NCI-H524 (cell line): ENCODE measurements at places on chromosomes 16 and 17.

- DNase-seq = no peak
Measured at GRCh38 chr16:12801511-12802042, 2.1 kb downstream of the CPPED1 start.

DNA sequence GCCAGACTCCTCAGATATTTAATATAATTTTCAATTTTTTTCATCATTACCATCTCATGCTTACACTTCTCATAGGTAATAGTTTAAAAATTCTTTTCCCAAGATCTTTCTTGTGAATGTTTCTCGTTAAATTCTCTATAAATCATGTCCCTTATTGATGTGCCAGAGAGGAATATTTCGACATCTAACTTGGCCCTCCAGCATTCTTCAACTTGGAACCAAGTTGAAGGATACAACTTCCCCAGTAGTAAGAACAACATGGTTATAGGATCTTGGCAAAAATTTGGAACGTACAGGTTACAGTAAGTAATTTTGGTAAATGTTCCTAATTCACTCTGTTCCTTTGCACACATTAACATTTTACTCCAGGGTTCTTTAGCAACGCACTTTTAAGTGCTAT is 731.8 kb downstream of the CDH11 start:
- DNase-seq = no peak

DNA sequence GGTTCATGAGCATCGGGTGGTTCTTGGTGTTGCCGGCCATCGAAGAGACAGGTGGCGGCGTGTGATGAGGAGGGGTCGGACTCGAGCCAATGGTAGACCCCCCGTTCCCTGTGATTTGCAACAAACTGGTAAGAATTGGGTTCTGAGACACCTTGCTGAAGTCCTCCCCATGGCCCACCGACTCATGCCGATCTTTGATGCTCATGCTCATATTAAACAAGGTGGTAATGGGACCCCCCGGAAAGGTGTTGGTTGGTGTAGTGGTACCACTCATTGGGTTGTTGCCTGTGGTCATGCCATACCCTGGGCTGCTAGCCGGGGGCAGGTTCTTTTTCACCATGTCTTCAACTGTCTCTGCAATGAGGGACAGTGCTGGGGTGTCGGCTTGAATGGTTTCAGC is 8.9 kb upstream of the FBXL20 start:
- DNase-seq = no peak

- DNase-seq = no peak
Measured at GRCh38 chr17:39194089-39194984, 3.1 kb downstream of the CACNB1 start.

GRCh38 chr16:77014441-77014840 is 176.5 kb upstream of the MON1B start:
- no peak for DNase-seq

- DNase-seq = no peak
Measured at GRCh38 chr17:7972131-7972785, 30.2 kb upstream of the GUCY2D start.

- no peak for DNase-seq
Measured at GRCh38 chr17:59671386-59671785, 35.8 kb downstream of the PTRH2 start.

- no peak for DNase-seq
Measured at GRCh38 chr17:44832805-44833204, 2.7 kb upstream of the GJC1 start.

GRCh38 chr17:6686026-6686425 is 27.1 kb downstream of the SLC13A5 start:
- no peak for DNase-seq

DNA sequence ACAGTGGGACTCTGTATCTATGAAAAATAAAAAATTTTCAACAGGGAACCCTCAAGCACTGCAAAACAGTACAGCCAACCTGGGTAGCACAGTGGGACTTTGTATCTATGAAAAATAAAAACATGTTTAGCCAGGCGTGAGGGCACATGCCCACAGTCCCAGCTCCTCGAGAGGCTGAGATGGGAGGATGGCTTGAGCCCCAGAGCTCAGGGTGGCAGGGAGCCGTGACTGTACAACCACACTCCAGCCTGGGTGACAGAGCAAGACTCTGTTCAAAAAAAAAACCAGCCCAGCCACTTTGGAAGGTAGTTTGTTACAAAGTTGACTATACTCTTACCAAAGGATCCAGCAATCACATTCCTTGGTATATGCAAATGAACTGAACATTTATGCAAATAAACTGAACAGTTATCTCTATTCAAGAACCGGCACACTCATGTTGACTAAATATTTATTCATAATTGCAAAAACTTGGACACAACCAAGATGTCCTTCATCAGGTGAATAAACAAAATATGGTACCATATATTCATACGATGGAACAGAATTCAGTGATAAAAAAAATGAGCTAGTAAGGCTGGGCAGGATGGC is 5.2 kb downstream of the RPH3AL start:
- no peak for DNase-seq

DNA sequence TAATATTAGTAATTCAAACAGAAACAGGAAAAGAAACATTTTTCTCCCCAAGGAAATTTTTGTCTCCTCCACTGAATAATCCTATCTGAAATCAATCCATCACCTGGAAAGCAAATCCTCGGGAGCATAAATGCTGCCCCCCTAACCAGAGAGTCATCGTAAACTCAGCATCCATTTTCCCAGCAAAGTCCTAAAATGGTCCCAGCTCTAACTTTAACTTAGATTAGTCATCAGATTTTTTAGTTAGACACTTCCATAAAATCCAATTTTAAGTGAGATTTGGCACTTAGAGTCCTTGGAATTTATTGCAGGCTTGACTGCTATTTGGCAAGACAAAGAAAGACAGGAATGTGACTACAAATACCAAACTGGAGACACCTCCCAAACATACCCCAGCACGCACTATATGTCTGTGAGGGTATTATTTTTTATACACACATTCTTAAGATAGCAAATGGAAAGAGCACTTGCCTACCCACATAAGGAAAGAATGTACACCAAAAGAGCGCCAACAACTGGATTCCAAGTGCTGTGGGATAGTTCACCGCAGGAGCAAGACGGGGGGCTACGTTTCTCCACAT is 15.4 kb downstream of the SCO1 start:
- no peak for DNase-seq

- DNase-seq = no peak
Measured at GRCh38 chr16:49443576-49443975, 70.0 kb downstream of the C16orf78 start.

DNA sequence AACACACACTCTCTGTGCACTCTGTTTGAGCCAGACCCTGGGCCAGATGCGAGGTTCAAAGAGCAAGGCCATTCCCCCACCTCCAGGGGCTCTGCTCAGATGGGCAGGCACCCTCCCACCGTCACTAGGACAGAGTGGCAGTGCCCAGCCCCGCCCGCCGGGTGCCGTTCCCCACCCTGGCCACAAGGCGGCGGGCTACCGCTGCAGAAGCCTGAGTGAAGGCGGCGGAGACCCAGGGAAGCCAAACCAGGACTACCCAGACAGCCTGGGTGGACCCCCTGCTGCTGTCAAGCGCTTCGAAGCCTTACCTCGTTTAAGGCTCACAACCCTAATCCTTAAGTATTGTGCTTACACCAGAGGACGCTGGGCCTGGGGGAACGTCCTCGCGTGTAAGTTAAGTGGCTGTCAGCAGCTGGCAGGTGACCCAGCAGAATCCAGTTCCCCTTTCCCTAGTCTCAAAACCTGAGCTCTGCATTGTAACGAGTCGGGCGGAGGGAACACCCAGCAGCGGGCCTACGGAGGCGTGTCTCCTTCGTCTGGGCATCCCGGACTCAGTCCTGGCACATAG is 4.5 kb downstream of the ARHGAP27 start:
- DNase-seq = peak; percentile 99

DNA sequence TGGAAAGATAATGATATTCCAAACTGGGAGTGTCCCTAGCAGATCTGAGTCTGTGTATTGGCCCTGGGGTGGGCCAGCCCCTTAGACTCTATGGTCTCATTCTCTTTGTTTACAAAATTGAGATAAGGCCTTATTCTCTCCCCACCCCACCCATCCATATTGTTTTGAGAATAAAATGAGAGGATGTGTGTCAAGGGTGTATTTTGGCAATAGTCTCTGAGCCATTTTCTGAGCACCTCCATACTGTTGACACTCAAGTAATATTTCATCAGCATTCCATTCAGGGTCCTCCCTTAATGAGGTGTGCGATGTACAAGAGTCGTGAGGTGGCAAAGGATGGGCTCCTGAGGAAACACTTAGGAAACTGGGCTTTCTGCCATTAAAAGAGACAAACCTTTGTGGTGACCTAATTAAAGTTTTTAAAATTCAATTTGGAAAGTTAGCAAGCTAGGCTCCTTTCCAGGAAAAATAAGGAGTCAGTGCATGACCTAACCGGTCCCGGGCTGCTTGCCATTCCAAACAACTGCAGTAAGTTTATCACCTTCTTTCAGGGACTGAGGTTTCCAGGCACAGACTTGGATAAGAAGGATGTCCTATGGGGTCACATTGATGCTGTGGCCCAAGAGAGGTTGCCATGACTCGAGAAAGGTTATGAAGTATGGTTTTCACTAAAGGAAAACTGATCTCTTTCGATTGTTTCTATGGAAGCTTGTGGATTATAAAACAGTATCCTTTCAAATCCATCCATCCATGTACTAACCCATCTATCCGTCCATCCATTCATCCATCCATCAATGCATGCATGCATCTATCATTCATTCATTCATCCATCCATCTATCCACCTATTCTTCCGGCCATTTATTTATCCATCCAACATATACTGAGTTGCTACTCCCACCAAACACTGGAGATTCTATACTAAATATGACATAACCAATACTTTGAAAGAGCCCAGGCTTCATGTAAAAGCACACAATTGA is 443.3 kb downstream of the UTP18 start:
- DNase-seq = no peak

DNA sequence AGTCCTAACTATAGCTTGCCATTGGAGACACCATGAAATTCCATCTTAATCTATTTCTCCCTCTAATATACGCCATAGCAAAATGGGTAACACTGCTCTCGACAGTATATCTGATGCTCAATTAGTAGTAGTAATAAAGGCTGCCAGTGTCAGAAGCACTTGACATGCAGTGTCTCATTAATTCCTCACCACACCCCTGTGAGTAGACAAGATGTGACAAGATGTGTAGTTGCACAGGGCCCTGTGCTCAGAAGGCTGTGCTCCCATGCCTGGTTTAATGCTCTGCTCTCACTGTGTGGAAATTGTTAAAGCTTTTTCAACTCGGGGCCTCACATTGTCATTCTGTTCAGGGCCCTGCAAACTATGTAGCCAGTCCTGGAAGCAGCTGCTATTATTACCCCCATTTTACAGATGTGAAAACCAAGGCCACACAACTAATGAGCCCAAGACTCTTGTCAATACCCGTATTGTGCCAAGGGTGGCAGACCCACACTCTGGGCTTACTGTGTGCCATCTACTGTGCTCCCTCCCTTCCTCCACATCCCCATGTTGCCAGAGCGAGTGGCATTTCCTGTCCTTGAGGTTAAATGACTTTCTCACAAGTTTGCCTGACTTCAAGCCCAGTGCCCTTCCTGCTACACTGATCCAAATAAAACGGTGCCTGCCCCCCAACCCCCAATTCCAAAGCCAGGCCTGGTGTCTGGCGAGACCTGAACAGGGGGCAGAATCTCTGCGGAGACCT is 287.3 kb upstream of the CCL2 start:
- no peak for DNase-seq

DNA sequence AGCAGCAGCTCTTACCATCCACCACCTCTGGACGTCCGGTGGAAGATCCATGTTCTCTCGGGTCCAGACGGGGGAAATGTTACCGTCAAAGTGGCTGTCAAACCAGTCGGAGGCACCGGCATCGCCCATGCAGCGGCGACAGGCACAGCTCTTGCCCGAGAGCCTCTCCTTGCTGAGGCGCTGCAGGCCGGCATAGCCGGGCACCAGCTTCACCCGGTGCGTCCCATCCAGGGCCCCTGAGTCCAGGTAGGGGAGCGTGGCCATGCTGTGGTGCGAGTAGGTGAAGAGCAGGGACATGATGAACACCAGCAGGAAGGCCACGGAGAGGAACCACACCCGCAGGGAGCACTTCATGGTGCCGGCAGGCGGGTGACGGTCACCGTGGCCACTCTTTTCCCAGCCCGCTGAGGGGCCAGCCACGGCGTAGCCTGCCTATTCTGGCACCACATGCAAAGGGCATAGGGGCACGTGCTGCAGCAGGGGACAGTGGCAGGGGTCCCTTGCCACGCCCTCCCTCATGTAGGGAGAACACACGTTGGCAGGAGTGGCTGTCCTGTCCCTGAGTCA is 40.6 kb downstream of the ST3GAL2 start:
- no peak for DNase-seq

DNA sequence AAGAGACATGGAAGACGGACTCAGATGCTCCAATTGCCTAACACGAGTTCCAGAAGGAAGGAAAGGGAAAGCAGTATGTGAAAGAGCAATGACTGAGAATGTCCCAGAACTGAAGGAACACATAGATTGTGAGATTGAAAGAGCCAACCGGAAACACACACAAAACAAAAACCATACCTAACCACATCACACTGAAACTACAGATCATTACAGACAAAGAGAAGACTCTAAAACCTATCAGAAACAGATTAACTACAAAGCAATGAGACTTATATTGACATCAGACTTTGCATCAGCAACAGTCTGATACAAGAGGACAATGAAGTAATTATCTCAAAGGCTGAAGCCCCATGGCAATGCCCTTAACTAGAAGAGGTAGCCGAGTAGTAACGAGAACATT is 45.6 kb upstream of the CLEC18B start:
- DNase-seq = no peak

- peak; percentile 68 for DNase-seq
Measured at GRCh38 chr17:74864866-74865395, 5.2 kb upstream of the GRIN2C start.

GRCh38 chr16:67539271-67539670 is 10.6 kb downstream of the RIPOR1 start:
- no peak for DNase-seq

DNA sequence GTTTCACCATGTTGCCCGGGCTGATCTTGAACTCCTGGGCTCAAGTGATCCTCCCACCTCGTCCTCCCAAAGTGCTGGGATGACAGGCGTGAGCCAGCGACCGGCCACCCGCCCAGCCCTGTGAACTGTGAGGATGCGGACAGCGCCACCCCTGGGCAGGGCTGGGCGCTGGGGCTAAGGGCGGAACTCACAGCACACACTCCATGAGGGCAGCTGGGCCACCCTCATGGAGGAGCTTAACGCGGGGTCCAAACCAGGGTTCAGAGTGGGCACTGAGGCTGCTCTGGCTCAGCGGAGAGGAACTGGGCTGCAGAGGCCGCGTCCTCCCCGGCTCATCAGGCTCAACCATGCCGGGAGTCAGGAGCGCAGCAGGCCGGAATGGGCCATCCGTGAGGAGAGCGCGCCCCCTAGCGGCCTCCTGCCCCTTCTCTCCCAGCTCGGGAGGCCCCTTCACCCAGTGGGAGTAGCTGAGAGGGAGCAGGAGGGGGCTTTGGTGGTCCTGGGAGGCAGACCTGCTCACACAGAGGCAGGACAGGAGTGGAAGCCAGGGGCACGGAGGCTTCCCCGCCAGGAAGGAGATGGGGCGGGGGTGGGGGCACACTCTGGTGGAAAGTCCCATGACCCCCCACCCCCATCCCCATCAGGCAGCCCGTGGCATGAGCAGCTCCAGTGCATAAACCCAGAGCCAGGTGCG is 13.8 kb downstream of the CORO7 start:
- peak; percentile 65 for DNase-seq

- DNase-seq = peak; percentile 75
Measured at GRCh38 chr16:17607075-17607509, 136.3 kb upstream of the XYLT1 start.

- peak; percentile 17 for DNase-seq
Measured at GRCh38 chr17:1038459-1039122, 41.7 kb downstream of the TIMM22 start.

- no peak for DNase-seq
Measured at GRCh38 chr16:30786115-30786935, 680 bp downstream of the ZNF629 start.

- no peak for DNase-seq
Measured at GRCh38 chr16:7355758-7356157, 23.1 kb downstream of the RBFOX1 start.
